ENCODE measurements at places on chromosomes 7 and 10. TPM values are rescaled to one million over a fixed set of nuclear protein-coding genes. Genes with fewer than 3 reads are reported as not detected.

DNA sequence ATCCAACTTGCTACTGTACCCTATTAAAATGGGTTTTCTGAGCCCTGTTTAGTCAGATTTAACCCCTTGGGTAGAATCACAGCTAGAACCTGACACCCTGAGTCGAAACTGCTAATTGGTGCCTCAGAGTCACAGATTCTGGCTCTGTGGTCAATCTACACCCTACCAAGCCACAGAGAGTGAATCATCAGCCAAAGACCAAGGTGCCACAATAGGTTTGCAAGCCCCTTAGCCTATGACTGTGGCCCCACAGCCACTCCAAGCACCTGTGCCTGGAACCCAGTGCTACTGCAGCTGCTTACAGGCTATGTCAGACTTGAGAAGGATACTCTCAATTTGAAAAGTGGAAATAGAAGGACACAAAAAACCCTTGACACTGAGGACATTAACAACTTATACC is 202.8 kb upstream of the KCND2 start:
- no peak overlapping the region for H3K4me3 ChIP-seq
- H3K36me3 ChIP-seq: no peaks in the 10 kb centered on the region
- no peak for DNase-seq
- no peak overlapping the region for H3K27ac ChIP-seq

DNA sequence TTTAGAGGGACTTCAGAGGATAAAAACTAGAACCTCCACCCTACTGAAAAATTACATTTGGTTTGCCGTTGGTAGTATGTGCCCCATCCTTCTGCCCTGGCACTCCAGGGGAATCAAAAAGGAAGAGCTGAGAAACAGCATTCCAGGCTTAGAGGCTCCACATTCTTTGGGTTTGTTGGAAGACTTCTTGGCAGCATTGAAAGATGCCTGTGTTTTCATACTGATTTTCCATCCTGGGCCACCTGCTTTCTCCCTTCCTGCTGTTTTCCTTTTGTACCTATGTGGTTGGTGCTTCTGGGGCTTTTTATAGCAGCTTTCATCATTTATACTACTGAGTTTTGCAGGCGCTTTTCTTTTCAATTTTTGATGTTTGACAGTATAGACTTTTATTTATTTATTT is 61.7 kb downstream of the AUTS2 start:
- H3K4me1 ChIP-seq: no peaks in the 10 kb centered on the region
- H3K27ac ChIP-seq: no peak overlapping the region
- no peak overlapping the region for H3K4me3 ChIP-seq

Gene PVRIG
- total RNA-seq: 33.4 TPM

GRCh38 chr7:42914421-42915045 is 2.7 kb upstream of the C7orf25 start:
- H3K36me3 ChIP-seq: peaks cover 63% of the 10 kb centered on the region
- H3K4me1 ChIP-seq: peaks cover 53% of the 10 kb centered on the region
- peak overlapping the region; percentile 92 for H3K27ac ChIP-seq
- H3K4me3 ChIP-seq: peak overlapping the region; percentile 40

DNA sequence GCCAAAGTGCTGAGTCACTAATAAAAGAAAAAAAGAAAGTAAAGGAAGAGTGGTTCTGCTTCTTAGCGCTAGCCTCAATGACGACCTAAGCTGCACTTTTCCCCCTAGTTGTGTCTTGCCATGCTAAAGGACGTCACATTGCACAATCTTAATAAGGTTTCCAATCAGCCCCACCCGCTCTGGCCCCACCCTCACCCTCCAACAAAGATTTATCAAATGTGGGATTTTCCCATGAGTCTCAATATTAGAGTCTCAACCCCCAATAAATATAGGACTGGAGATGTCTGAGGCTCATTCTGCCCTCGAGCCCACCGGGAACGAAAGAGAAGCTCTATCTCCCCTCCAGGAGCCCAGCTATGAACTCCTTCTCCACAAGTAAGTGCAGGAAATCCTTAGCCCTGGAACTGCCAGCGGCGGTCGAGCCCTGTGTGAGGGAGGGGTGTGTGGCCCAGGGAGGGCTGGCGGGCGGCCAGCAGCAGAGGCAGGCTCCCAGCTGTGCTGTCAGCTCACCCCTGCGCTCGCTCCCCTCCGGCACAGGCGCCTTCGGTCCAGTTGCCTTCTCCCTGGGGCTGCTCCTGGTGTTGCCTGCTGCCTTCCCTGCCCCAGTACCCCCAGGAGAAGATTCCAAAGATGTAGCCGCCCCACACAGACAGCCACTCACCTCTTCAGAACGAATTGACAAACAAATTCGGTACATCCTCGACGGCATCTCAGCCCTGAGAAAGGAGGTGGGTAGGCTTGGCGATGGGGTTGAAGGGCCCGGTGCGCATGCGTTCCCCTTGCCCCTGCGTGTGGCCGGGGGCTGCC is at the start of gene IL6:
Gene IL6, plus strand, starts transcription at position 294 of the 807 bp plus-strand sequence. Its CDS starts 63 bp downstream, at position 357.
- H3K36me3 ChIP-seq: no peaks in the 10 kb centered on the region
- H3K27ac ChIP-seq: peak within 1 kb of the TSS; percentile 21
- peak within 1 kb of the TSS; percentile 55 for H3K4me3 ChIP-seq
- peak; percentile 23 for DNase-seq
- H3K27me3 ChIP-seq: peaks cover 67% of the 10 kb centered on the region
- peaks cover 36% of the 10 kb centered on the region for H3K4me1 ChIP-seq

Gene SLC39A12
- total RNA-seq: not detected

Gene PAPOLB
- total RNA-seq: not detected

- no peak overlapping the region for H3K4me3 ChIP-seq
- no peaks in the 10 kb centered on the region for H3K27me3 ChIP-seq
Measured at GRCh38 chr7:144508702-144509101, 105.2 kb upstream of the NOBOX start.

DNA sequence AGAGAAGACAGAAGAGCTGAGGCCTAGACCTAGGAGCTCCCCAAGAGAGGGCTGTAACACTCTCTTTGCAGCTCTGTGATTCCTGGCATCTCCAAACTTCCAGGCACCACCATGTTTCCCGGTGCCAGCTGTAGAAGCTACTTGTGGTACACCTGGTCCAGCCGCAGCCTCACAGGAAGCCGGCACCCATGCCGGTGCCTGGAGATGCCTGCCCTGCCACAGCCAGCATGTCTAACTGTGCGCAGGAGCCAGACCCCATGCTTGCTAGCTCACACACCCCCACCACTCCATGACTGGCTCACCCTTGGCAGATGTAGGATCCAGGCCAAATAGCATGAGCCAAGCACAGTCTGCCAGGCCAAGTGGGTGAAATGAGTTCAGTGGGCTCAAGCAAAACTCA is 211.7 kb upstream of the GNAI1 start:
- no peaks in the 10 kb centered on the region for H3K4me1 ChIP-seq
- peaks cover 3% of the 10 kb centered on the region for H3K36me3 ChIP-seq
- H3K27me3 ChIP-seq: no peaks in the 10 kb centered on the region
- DNase-seq: no peak
- no peak overlapping the region for H3K4me3 ChIP-seq

GRCh38 chr7:91457208-91457607 is 193.0 kb downstream of the FZD1 start:
- no peak overlapping the region for H3K4me3 ChIP-seq
- no peak for DNase-seq
- no peaks in the 10 kb centered on the region for H3K4me1 ChIP-seq
- no peak overlapping the region for H3K27ac ChIP-seq

Gene ARL5B
- 12.9 TPM for total RNA-seq

DNA sequence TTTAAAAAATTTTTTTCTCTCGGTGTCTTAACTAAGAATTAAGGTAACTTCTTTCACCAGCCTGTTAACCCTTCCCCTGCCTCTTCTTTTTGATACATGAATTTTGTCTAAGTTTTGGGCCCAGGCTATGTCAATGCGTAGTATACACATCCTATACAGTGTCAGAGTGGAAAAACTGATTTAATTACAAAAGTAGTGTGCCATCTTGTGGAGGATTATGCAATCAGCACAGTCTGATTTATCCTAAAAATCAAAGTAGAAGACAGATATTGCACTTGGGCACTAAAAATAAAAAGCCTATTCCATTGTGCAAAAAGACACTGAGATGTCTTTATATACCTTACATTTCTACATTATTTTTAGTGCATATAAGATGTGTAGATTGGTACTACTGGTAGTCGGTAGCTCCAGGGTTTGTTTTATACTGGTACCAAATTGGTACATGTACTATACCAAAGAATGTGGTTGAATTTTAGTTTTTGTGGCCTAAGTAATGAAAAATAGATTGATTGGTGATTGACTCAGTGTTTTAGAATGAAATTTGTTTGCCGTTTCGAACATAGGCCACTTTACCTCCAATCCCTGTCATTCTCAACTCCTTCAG is 96.6 kb downstream of the MKLN1 start:
- H3K27ac ChIP-seq: no peak overlapping the region
- DNase-seq: no peak
- H3K4me1 ChIP-seq: peaks cover 10% of the 10 kb centered on the region
- no peak overlapping the region for H3K4me3 ChIP-seq
- peaks cover 14% of the 10 kb centered on the region for H3K36me3 ChIP-seq

Measured in activated naive CD8-positive, alpha-beta T cell treated with anti-CD3 and anti-CD28 coated beads for 36 hours (primary cell).